Activated naive CD8-positive, alpha-beta T cell treated with anti-CD3 and anti-CD28 coated beads, Interleukin-2, amount 10 ng/mL, durations not matched to agents 7 days and 5 days (primary cell): ENCODE measurements at places on chromosomes 6 and 20. TPM values are rescaled to one million over a fixed set of nuclear protein-coding genes. Genes with fewer than 3 reads are reported as not detected.
A peak's percentile ranks its signal among the peaks of the same experiment; 100 is the strongest.

GRCh38 chr6:3731700-3732099 lies 19.8 kb downstream of the PXDC1 start:
- no peak for DNase-seq

GRCh38 chr6:6590530-6590929 lies 2.0 kb downstream of the LY86 start:
- no peak for DNase-seq

DNA sequence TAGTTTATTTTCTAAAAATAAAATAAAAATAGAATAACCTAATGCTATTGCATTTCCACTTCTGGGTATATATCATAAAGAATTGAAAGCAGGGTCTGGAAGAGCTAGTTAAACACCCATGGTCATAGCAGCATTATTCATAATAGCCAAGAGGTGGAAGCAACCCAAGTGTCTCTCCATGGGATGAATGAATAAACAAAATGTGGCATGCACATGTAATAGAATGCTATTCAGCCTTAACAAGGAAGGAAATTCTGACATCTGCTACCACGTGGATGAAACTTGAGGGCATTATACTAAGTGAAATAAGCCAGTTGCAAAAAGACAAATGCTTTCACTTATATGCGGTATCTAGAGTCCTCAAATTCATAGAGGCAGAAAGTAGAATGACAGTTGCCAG lies 130.8 kb downstream of the TIAM2 start:
- DNase-seq = no peak

GRCh38 chr20:33909331-33909921 lies 84.3 kb upstream of the RALY start:
- DNase-seq = no peak

DNA sequence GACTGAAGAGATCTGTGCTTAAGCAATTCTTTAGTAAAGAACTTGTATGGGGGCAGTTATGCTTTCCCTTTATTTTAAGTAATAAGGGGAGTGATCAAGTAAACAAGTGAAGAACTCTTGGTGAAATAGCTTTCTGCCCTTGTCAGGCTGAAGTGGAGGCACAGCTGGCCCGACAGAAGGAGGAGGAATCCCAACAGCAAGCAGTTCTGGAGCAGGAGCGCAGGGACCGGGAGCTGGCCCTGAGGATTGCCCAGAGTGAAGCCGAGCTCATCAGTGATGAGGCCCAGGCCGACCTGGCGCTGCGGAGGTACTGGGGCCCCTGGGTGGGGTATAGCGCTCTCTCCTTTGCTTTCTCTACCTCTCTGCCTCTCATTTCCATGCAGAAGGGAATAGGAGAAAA lies 143.3 kb downstream of the MYO6 start:
- DNase-seq = no peak

DNA sequence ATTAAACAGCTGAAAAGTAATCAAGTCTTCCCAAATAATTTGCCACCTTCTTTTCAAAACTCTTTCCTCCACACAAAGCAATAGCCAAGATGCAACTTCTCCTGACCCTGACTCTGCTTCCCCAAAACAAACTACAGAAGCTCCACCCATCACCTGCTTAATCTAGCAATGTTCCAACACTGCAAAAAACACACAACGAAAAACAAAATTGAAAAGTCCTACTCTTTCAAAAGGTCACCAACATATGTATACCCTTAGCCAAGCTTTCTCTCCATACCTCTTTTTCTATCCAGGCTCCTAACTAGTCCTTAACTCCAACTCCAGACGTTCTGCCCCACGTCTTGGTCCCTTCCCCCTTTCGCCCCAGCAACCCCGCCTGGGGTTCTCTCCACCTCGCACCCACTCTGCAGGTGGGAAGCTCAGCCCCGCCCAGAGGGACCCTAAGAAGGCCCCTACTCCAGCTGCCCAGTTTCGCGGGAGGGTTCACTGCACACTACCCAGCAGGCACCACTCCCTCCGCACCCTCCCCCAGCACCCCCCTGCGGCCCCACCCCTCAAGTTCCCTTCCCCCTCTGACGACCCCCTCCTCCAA lies 717 bp downstream of the CSNK2A1 start:
- DNase-seq = no peak

DNA sequence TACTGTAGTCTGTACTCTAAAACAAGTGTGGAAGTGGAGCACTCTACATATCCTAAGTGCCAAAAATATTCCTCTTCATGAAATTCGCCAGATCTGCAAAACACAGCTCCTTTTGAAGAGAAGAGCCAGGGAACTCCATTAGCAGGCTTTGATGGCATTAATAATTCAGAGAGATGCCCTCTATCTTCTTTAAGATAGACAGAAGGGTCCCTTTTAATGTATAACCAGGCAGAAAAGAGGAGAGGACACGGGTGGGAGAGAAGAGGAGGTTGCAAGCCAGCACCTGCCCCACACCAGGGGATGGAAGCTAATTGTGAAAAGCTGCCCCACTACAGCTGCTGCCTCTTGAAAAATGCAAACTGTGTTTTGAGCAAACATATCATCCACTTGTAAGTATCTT lies 3.7 kb upstream of the RFPL4B start:
- DNase-seq = no peak

DNA sequence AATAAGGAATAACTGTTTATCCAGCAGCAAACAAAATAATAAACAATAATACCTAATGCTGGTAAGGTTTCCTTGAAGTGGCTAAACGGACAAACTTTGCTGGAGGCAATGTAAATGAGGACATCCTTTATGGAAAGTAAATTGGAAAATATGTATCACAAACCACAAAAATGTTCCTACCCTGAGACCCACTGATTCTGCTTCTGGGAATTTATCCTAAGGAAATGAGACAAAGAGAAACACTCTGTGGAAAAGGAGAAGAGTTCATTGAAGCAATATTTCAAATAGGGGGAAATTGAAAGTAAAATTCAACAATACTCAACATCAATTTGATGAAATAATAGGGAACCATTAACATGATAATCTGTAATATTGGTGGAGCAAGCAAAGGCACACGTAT lies 37.9 kb downstream of the MAFB start:
- no peak for DNase-seq

- DNase-seq = no peak
Measured at GRCh38 chr20:53907968-53908751, 162.2 kb downstream of the BCAS1 start.

GRCh38 chr6:6683969-6684833 lies 95.7 kb downstream of the LY86 start:
- no peak for DNase-seq

GRCh38 chr6:87827346-87827745 lies 125.3 kb upstream of the AKIRIN2 start:
- no peak for DNase-seq

DNA sequence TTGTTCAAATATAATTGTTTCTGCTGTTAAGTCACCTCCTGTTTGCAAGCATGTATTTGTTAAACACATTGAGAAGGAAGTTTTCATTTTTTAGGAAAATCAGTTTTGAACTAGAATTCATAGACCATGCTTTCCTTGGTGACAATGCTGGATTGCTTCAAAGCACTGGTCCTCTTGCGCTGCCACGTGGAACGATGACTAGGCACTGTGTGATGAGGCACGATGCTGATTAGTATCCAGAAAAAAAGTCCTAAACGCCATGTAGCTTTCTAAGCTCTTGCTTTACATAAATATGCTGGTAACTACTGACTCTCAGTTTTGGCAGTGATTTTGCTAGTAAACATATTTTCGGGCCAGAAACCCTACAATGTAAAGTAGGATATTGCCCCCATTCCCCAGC lies 11.1 kb upstream of the EXOC2 start:
- no peak for DNase-seq

- DNase-seq = no peak
Measured at GRCh38 chr6:157951828-157952227, 29.8 kb upstream of the SYNJ2 start.

DNA sequence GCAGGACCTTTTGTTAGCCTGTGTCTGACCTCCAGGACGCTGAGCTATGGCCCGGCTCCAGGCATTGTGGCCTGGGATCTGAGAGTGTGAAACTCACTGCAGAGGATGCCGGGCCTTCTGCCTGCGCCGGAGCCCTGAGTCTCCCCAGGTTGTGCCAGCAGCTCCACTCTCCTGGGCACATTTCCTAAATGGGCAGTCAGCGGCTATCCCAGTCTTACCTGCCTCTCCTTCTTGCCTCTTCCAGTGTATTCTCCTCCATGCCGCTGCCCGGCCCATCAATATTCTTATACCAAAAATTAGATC lies 397.8 kb downstream of the CDH4 start:
- no peak for DNase-seq

DNA sequence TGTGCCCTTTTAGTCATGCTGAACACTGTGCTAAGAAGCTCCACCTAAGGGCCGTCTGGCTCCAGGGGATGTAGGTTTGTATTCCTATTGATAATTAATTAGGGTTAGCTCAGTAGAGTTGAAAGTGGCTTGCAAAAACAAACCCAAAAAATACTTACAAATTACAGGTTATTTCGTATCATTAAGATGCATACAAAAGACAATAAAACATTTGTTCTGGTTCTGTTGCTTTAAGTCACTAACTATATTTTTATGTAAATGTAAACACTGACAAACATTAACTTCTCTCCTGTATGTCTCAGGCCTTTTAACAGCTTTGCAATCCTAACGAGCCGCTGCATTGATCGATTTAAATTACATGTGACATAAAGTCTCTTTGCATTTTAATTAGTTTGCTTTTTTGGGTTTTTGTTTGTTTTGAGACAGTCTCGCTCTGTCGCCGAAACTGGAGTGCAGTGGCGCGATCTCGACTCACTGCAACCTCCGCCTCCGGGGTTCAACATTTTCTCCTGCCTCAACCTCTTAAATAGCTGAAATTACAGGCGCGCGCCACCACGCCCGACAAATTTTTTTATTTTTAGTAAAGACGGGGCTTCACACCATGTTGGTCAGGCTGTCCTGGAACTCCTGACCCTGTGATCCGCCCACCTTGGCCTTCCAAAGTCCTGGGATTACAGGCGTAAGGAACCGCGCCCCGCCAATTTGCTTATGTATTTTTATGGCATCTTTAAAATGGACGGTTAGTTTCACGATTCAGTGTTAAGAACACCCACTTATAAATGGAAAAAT lies 110.9 kb downstream of the HFE start:
- peak; percentile 69 for DNase-seq

DNA sequence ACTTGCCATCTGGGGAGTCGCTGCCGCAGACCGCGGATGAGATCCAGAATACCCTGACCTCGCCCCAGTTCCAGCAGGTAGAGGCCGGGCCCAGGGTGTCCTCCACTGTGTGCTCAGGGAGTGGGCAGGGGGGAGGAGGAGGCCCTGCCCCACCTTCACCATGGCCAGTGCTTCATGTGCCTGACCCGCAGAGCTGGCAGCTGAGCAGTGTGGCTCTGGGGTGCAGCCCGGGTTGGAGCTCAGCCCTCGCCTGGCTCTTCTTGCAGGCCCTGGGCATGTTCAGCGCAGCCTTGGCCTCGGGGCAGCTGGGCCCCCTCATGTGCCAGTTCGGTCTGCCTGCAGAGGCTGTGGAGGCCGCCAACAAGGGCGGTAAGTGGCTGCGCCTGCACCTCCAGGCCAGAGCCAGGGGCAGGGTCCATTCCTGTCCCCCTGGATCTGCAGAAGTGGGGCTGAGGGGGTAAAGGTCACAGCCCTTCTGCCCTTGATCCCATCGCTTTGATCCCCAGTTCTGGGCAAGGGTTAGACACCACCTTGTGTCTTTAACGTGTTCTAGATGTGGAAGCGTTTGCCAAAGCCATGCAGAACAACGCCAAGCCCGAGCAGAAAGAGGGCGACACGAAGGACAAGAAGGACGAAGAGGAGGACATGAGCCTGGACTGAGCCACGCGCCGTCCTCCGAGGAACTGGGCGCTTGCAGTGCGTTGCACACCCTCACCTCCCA lies 5.5 kb downstream of the ADRM1 start:
- no peak for DNase-seq

DNA sequence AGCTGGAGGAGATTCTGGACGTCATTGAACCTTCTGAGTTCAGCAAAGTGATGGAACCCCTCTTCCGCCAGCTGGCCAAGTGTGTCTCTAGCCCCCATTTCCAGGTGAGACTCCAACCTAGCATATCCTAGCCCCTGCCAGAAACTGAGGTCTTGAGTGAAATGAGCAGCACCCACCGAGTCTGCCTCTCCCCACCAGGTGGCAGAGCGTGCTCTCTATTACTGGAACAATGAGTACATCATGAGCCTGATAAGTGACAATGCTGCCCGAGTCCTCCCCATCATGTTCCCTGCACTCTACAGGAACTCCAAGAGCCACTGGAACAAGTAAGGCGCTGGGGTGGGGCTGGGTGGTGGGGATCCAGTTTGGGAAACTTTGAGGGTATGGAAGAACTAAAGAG lies 4.6 kb downstream of the MEA1 start:
- peak; percentile 47 for DNase-seq

- DNase-seq = no peak
Measured at GRCh38 chr6:168012431-168013249, 15.2 kb downstream of the KIF25 start.

DNA sequence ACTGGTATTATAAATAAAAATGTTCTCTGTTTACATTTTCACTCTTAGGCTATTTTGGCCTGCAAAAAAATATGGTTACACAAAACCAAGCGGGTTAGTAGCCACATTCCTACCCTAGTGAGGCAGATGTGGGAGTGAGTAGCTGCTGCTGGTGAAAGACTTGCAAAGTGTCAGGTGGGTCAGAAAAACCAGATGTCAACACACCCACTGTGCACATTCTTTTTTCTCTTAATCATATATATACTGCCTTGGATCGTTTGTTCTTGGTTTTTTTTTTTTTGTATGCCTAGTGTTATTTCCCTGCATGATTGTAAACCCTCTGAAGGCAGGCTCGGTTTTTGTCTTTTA lies 68.0 kb upstream of the TFB1M start:
- DNase-seq = no peak

The STMN3 gene
- total RNA-seq = 42.1 TPM

The VNN1 gene
- not detected for total RNA-seq

The SLC35A1 gene
- 14.1 TPM for total RNA-seq

The SLC17A2 gene
- not detected for total RNA-seq

The CD164 gene
- total RNA-seq = 252 TPM

The CD109 gene
- 1.8 TPM for total RNA-seq

The PAK5 gene
- total RNA-seq = not detected

The GSTA3 gene
- not detected for total RNA-seq

The RAET1L gene
- total RNA-seq = not detected

The SIRPD gene
- 0.30 TPM for total RNA-seq

The NR2E1 gene
- total RNA-seq = not detected

The ZNF831 gene
- total RNA-seq = 16.3 TPM
